ENCODE measurements at places on chromosomes 4 and X.

GRCh38 chr4:173169428-173170181 is 994 bp downstream of the GALNT7 start:
- peak; percentile 49 for DNase-seq

GRCh38 chrX:30215357-30215843 is at the start of gene MAGEB2:
Gene MAGEB2, plus strand, starts transcription at chrX:30215563. Its CDS starts 3,018 bp downstream, at chrX:30218581.
- no peak for DNase-seq

DNA sequence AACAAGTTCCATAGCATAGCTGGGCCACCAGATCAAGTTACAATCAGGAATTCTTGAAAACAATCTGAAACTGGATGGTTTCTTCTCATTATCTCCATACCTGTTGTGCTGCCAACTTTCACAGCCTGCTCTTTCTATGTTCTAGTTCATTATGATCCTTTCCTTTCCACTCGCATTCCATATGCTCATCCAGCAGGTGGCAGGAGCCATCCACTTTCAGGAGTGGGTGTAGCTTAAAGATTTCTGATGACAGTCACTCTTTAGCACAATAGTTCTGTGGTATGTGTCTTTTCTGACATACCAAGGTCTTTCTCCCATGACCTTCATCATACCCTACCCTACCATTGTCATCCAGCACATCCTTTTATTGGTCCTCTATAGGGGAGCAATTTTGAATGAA is 46.4 kb downstream of the PAGE2 start:
- DNase-seq: peak; percentile 31

GRCh38 chr4:40388239-40388638 is 53.1 kb downstream of the CHRNA9 start:
- no peak for DNase-seq

- DNase-seq: no peak
Measured at GRCh38 chr4:127102361-127102760, 530.4 kb upstream of the INTU start.

GRCh38 chr4:152176627-152177214 is 359.2 kb downstream of the FBXW7 start:
- no peak for DNase-seq

GRCh38 chr4:14336656-14337055 is 665.6 kb upstream of the CPEB2 start:
- DNase-seq: no peak

GRCh38 chr4:99649208-99649607 is 8.4 kb downstream of the C4orf54 start:
- DNase-seq: no peak

- peak; percentile 84 for DNase-seq
Measured at GRCh38 chrX:95058815-95059214, 1384.8 kb downstream of the FAM133A start.

DNA sequence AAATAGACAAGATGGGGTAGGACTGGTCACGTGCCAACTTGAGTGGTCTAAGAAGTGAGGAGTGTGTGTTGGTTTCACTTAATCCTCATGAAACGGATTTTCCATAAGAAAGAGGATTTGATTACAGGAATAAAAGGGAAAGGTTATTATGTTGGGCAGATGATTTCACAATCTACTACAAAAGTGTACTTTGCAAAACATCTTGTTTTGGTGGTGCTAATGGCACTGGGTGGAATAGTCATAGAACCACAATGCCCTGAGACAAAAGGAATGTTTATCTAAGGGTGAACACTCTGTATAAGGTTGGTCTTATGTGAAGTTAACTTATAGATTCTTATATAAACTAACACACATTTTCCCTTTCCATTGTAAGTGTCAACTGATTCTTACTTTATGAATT is 45.6 kb downstream of the GLUD2 start:
- DNase-seq: no peak

DNA sequence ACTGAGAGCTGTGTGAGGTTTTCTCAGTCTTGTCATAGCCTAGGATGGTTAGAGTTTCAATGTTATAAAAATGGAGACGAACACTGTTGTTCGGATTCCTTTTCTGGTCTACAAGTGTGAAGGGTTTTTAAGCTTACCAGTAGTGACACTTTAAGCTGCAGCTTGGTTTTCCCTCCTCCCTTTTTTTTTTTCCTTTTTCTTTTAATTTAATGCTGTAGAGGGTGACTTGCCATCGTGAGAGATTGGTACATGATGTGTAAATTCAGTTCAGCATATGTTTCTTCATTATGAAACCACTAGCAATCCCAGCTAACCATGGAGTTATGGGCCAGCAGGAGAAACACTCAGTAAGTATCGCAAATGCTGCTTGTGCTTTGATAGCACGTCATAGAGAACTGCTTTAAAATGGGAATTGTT is 165.0 kb downstream of the RAPGEF2 start:
- no peak for DNase-seq

DNA sequence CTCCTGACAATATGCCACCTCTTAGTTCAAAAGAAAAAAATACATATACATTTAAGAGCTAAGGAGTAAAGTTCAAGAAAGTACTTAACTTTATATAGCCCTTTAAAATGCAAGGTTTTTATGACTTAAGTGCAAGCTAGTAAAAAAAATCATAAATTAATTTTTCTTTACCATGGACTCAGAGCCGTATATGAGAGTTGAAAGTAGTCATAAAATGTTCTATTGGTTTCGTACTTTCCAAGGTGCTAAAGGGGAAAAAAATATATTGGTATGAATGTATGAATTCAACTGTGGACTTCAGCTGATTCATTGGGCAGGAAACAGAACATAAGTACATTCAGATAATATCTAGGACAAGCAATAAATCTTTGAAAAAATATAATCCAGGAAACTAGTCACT is 869.8 kb upstream of the AGA start:
- no peak for DNase-seq

GRCh38 chrX:150035531-150035930 is 97.2 kb upstream of the EOLA2 start:
- no peak for DNase-seq

DNA sequence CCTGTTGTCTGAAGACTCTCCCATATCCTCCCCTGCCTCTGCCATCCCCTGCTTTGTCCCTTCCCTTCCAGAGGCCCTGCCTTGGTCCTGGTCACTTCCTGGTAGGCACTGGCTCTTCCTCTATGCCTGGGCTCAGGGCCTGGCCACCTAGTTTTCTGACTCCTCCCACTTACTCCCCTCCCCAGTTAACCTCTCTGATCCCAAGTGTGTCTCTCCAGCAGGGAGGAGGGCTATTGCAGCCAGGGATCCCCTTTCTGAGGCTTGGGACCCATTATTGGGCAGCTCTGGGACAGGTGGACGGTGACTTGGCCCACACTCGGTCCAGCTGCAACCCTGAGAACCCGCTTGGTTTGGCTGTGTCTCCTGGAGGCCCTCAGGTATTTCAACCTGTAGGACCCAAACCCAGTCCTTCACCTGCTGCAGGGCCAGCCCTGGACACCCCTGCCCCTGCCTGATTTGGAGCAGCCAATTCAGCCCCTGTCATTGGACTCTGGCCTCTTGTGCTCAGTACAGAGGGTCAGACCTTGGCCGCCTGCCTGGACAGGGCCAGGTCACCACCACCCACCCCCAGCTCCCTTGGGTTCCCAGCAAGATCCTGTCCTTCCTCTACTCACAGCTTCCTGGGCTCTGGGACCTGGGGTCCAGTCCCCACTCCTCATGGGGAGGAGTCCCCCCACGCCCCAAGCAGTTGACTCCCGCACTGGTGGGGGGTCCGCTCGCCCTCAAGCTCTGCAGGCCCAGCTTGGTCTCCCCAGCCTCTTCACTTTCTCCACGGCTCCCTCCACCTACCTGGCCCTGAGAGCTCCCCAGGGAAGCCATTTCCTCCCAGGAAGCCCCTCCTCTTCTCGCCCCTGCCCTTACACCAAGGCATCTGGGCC is 1.1 kb upstream of the SH3BP2 start:
- DNase-seq: no peak

- DNase-seq: no peak
Measured at GRCh38 chrX:12412561-12412960, 274.3 kb downstream of the FRMPD4 start.

- DNase-seq: no peak
Measured at GRCh38 chr4:88382621-88383020, 4.0 kb downstream of the HERC6 start.

- no peak for DNase-seq
Measured at GRCh38 chr4:85732124-85732523, 257.2 kb downstream of the ARHGAP24 start.

- no peak for DNase-seq
Measured at GRCh38 chrX:37348231-37348970, 763 bp upstream of the PRRG1 start.

GRCh38 chr4:171779301-171779700 is 33.9 kb upstream of the GALNTL6 start:
- DNase-seq: no peak

DNA sequence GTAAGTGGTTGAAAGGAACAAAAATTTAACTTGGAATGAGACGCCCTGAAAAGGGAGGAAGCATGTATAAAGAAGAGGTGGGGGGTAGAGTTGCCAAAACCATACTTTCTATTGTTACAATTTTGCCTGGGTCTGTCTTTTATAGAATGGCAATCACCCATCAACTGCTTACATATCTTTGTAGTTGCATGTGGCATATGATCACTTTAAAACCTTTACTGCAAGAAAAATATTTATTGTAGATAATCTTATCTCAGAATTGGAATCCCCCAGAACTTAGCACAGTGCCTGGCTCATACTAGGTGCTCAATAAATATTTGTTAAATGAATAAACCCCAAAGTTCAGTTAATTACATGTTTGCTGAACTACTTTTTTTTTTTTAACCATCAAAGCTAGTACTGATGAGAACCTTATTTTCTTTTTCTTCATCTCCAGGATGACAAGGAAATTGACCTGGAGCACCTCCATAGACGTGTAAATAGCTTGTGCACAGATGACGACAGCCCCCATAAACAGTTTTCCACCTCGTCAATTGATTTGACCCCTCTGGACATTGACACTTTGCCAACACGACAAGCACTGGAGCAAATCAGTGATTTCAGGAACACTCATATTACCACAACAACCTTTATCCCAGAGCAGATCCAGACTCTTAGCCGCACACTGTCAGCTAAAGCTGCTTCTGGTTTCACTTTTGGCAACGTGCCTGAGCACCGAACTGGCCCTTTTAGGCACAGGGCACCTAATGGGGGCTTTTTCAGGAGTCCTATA is 56.7 kb upstream of the ATOH1 start:
- no peak for DNase-seq

All from fibroblast of upper back skin (primary cell).